BE2C (cell line): ENCODE measurements at places on chromosomes 3 and 15.

GRCh38 chr3:12178091-12178820, 19.5 kb upstream of the TIMP4 start:
- no peak for DNase-seq

GRCh38 chr3:64825404-64826120, 137.8 kb upstream of the ADAMTS9 start:
- no peak for DNase-seq

- no peak for DNase-seq
Observed at GRCh38 chr15:57329582-57330367, 46.5 kb upstream of the CGNL1 start.

- DNase-seq = no peak
Observed at GRCh38 chr3:107794664-107795443, 272.1 kb downstream of the BBX start.

DNA sequence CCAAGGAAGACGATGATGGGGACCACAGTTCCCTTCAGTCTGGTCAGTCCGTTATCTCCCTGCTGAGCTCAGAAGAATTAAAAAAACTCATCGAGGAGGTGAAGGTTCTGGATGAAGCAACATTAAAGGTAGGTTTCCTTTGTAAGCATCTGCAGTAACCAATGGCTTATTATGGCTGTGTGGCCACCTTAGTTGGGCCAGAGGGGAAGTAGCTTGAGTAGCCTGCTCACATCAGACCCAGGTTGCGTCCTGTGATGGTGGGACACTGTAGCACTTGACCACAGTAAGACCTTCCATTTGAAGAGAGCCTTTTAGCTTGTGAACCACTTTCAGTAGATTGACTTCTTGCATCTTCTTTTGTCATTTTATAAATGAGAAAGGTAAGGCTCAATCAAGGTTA, 22.6 kb downstream of the STARD5 start:
- no peak for DNase-seq

GRCh38 chr15:39657668-39658067, 76.8 kb downstream of the THBS1 start:
- DNase-seq = no peak

- no peak for DNase-seq
Observed at GRCh38 chr3:143151004-143151731, 31.6 kb downstream of the CHST2 start.
